CD4-positive, alpha-beta T cell treated with Interleukin-2 at 100 ng/mL for 4 hours (primary cell): ENCODE measurements at places on chromosomes 3 and 15.

- DNase-seq = no peak
Measured at GRCh38 chr3:120637851-120638559, 41.9 kb downstream of the NDUFB4 start.

DNA sequence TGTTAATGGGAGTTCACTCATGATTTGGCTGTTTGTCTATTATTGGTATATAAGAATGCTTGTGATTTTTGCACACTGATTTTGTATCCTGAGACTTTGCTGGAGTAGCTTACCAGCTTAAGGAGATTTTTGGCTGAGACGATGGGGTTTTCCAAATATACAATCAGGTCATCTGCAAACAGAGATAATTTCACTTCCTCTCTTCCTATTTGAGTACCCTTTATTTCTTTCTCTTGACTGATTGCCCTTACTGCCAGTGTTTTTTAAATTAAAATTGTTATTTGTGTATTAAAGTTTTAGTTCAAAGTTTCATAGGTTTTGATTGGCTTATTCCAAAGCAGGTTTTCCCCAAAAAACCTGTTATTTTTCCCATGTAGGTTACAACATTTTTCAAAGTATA, 390.5 kb upstream of the RBMS3 start:
- no peak for DNase-seq

DNA sequence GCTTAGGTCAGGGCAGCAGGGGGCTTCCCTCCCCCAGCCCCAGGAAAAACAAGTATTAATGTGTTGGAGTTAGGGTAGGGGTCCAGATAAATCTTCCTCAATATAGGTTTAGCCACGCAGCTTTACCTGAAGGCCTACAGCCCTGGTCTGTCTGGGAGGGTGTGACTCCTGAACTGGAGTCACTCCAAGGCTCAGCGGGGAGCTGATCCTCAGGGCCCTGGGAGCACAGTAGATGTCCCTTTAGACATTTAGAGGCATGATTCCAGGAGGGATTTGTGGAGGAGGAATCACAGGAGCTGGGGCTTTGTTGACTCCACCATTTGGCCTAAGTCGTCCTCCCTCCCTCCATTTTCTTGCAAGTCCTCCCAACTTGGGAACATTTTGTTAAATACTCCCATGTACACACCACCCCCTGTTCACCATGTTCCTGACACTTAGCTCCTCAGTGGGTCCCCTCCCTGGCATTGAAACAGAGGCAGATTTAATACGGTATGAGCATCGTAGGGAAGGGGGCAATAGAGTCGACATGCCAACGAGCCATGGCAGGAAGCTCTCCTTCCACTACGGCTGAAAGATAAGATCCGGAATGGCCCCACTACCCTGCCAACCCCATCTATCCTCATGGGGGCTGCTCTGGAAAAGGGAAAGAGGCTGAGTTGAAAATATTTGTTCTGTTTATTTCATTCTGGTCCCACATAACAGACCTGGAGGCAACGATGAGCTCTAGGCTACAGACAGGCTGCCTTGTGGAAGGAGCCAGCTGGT, 69.0 kb upstream of the LARS2 start:
- no peak for DNase-seq

- DNase-seq = no peak
Measured at GRCh38 chr3:124814620-124815421, 72.3 kb downstream of the ITGB5 start.

DNA sequence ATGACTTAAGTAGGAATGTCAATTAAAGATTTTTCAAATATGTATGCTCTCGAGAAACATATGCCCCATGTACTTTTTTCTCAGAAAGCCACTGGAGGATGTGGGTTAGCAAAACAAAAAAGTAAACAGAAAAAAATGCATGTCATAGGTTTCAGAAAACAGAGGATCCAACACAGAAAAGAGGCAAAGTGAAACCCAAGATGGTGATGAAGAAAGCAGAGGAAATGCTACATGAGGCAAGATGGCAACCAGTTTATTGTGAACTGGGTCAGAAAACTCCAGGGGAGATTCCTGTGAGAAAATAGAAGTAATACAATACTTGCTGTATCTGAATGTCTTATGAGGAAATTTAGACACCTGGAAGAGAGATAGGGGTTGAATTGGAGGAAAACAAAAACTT, 30.8 kb upstream of the EOMES start:
- DNase-seq = no peak
